ENCODE measurements at places on chromosomes 5 and 9.

DNA sequence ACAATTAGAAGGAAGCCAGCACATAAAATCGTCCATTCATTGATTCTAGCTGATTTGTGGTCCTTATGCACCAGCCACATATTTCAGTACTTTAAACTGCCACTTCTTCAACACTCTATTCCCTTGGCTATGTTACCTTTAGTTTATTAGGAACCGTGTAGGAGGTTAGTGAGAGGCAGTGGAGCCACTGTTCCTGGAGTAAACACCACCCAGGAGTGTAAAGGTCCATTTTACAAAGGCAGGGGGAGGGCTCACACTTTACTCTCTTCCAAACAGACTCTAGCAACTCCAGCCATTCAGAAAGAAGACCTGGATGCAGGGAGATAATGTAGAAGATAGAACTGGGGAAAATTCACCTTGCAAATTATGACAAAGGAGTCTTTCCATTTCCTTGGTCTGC, 170.2 kb upstream of the RPS23 start:
- no peaks in the 10 kb centered on the region for H3K27me3 ChIP-seq
- no peak overlapping the region for H3K4me3 ChIP-seq
- H3K4me1 ChIP-seq, result no peaks in the 10 kb centered on the region
- no peaks in the 10 kb centered on the region for H3K36me3 ChIP-seq
- H3K27ac ChIP-seq, result no peak overlapping the region
- no peak for DNase-seq

- peak; percentile 85 for DNase-seq
- H3K36me3 ChIP-seq, result no peaks in the 10 kb centered on the region
- H3K4me1 ChIP-seq, result peaks cover 47% of the 10 kb centered on the region
- H3K4me3 ChIP-seq, result peak overlapping the region; percentile 30
These were observed 35.8 kb upstream of the LCP2 start for GRCh38 chr5:170333161-170333910.

- no peak for DNase-seq
- no peaks in the 10 kb centered on the region for H3K27me3 ChIP-seq
- H3K4me1 ChIP-seq, result no peaks in the 10 kb centered on the region
- no peaks in the 10 kb centered on the region for H3K36me3 ChIP-seq
- H3K27ac ChIP-seq, result no peak overlapping the region
- H3K4me3 ChIP-seq, result no peak overlapping the region
These were observed 4.6 kb upstream of the UGCG start for GRCh38 chr9:111891910-111892499.

- H3K27me3 ChIP-seq, result no peaks in the 10 kb centered on the region
- no peak overlapping the region for H3K4me3 ChIP-seq
- no peak for DNase-seq
- no peaks in the 10 kb centered on the region for H3K4me1 ChIP-seq
- no peak overlapping the region for H3K27ac ChIP-seq
- H3K36me3 ChIP-seq, result 0 out of 2 replicates have a peak, but pooled peaks cover 3% of the 10 kb centered on the region
These were observed 8.8 kb upstream of the CLTB start for GRCh38 chr5:176425138-176425537.

DNA sequence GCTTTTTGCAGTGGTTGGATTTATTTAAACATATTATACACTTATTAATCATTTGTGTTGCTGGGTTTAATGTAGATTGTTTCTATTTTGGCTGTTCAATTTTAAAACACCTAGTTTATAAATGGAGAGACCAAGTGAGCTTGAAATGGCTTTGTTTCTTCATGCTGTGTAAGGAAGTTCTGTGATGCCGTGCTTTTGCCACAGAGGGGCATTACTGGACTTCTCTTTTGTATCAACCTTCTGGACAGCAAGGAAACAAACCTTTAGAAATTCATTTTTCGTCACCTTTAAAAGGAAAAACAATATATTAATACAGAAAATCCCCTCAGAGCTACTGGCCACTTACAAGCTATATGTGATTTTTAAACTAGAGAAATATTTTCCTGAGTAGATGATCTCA, 81.9 kb downstream of the DMRTA1 start:
- H3K27ac ChIP-seq, result no peak overlapping the region
- no peaks in the 10 kb centered on the region for H3K4me1 ChIP-seq
- no peak overlapping the region for H3K4me3 ChIP-seq

- DNase-seq, result no peak
- peaks cover 5% of the 10 kb centered on the region for H3K36me3 ChIP-seq
- H3K4me3 ChIP-seq, result no peak overlapping the region
- H3K27ac ChIP-seq, result peak overlapping the region; percentile 14
These were observed 113.7 kb downstream of the TRIO start for GRCh38 chr5:14256756-14257393.

GRCh38 chr9:91945277-91946085, 4.5 kb downstream of the ROR2 start:
- peaks cover 34% of the 10 kb centered on the region for H3K4me1 ChIP-seq
- H3K27ac ChIP-seq, result no peak overlapping the region
- H3K4me3 ChIP-seq, result 0 out of 2 replicates have a peak overlapping the region, but pooled peaks have one; percentile 5
- no peaks in the 10 kb centered on the region for H3K36me3 ChIP-seq
- DNase-seq, result peak; percentile 70

- H3K27ac ChIP-seq, result no peak overlapping the region
- peaks cover 10% of the 10 kb centered on the region for H3K4me1 ChIP-seq
- H3K4me3 ChIP-seq, result peak overlapping the region; percentile 32
- no peaks in the 10 kb centered on the region for H3K27me3 ChIP-seq
- DNase-seq, result peak; percentile 90
- no peaks in the 10 kb centered on the region for H3K36me3 ChIP-seq
These were observed 12.5 kb upstream of the ZSWIM6 start for GRCh38 chr5:61319388-61320146.

GRCh38 chr5:94745786-94746730, 127.6 kb downstream of the SLF1 start:
- H3K27me3 ChIP-seq, result no peaks in the 10 kb centered on the region
- H3K4me1 ChIP-seq, result no peaks in the 10 kb centered on the region
- DNase-seq, result no peak
- H3K27ac ChIP-seq, result no peak overlapping the region
- H3K4me3 ChIP-seq, result no peak overlapping the region
- no peaks in the 10 kb centered on the region for H3K36me3 ChIP-seq

DNA sequence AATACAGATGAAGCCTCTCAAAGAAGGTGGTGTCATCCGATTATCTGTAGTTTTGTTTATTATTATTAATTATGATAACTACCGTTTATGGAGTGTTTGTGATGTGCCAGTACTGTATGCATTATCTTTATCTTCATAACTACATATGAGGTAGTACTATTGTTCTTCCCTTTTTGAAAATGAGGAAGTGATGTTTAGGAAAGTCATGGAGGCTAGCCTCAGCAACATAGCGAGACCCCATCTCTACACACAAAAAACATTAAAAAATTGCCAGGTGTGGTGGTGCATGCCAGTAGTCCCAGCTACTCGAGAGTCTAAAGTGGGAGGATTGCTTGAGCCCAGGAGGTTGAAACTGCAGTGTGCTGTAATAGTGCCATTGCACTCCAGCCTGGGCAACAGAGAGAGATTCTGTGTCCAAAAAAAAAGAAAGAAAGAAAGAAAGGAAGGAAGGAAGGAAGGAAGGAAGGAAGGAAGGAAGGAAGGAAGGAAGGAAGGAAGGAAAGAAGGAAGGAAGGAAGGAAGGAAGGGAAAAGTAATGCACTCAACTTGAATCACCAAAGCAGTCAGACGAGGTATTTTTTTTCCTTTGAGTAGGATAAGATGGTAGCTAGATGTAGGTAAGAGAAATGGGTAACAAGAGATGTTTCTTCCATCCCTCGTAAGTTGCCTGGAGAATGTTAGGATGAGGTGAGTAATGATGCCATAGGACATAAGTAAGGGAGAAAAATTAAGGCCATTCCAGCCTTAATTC, 47.8 kb downstream of the PAM start:
- no peaks in the 10 kb centered on the region for H3K36me3 ChIP-seq
- no peaks in the 10 kb centered on the region for H3K27me3 ChIP-seq
- H3K27ac ChIP-seq, result no peak overlapping the region
- DNase-seq, result no peak
- H3K4me1 ChIP-seq, result peaks cover 63% of the 10 kb centered on the region

DNA sequence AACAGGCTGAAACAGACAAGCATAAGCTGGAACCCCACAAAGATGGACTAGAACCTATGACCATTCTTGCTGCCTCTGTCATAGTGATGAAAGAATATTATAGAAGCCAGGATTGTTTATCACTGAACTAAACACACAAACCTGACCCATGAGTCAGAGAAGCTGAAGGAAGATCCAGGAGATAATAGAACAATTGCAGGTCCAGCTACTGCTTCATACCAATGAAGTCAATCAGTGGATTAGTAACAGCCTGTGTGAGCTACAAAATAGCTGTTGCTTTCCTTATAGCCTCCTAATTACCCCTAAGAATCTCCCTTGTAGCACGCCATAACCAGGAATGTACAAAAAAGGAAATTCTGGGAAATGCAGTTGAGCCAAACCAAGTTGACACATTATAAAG, 459.9 kb upstream of the ZNF462 start:
- no peaks in the 10 kb centered on the region for H3K27me3 ChIP-seq
- no peaks in the 10 kb centered on the region for H3K36me3 ChIP-seq
- no peak overlapping the region for H3K4me3 ChIP-seq
- peaks cover 7% of the 10 kb centered on the region for H3K4me1 ChIP-seq
- no peak overlapping the region for H3K27ac ChIP-seq
- DNase-seq, result no peak

GRCh38 chr9:127841087-127841835, 13.2 kb downstream of the ENG start:
- no peaks in the 10 kb centered on the region for H3K27me3 ChIP-seq
- no peak overlapping the region for H3K4me3 ChIP-seq
- no peaks in the 10 kb centered on the region for H3K36me3 ChIP-seq
- DNase-seq, result no peak
- no peaks in the 10 kb centered on the region for H3K4me1 ChIP-seq

DNA sequence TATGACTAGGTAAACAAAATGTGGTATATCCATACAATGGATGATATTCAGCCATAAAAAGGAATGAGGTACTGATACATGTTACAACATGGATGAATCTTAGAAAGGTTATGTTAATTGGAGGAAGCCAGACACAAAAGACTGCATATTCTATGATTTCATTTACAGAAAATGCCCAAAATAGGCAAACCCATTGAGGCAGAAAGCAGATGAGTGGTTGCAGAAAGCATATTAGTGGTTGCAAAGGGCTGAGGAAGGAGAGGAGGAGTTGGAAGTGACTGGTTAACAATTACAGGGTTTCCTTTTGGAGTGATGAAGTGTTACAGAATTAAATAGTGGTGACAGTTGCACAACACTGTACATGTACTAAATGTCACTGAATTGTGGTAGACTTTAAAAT, 17.7 kb downstream of the PLGRKT start:
- H3K27ac ChIP-seq, result no peak overlapping the region
- H3K4me1 ChIP-seq, result peaks cover 8% of the 10 kb centered on the region
- no peak overlapping the region for H3K4me3 ChIP-seq
- no peaks in the 10 kb centered on the region for H3K27me3 ChIP-seq
- H3K36me3 ChIP-seq, result no peaks in the 10 kb centered on the region

GRCh38 chr5:68074633-68075032, 140.9 kb upstream of the PIK3R1 start:
- H3K4me1 ChIP-seq, result no peaks in the 10 kb centered on the region
- H3K4me3 ChIP-seq, result no peak overlapping the region
- no peaks in the 10 kb centered on the region for H3K36me3 ChIP-seq
- DNase-seq, result no peak
- no peaks in the 10 kb centered on the region for H3K27me3 ChIP-seq

DNA sequence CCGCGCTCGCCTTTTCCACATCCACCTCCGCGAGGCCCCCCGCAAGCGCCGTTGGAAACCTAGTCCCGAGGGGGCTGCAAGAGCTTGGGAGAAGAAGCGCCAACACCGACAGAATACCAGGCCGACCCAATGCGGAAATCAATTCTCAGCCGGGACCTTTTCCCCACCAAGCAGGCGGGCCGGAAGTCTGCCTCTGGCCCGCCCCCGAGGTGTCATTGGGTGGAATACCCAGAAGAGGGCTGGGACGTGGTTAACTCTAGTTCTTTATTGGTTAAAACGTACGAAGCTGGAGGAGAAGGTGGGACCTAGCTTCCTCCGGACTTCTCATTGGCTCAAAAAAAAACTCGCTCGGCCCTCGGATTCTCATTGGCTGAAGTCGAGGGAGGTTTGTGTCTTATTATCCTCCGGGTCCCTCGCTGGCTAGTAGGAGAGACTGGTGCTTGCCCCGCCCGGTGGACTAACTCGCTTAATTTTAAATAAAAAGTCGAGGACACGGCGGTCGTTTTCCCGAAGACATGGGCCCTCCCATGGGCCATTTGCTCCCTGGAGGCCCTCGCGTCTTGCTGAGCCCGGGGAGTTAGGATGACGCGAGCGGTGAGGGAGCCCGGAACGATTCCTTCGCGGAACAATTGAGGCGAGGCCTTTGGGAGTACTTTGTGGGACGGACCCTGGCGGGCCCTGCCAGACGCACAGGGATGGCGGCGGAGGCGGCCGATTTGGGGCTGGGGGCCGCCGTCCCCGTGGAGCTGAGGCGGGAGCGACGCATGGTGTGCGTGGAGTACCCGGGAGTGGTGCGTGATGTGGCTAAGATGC, at the start of gene GTF3C5:
Gene GTF3C5, plus strand, starts transcription at position 681 of the 813 bp plus-strand sequence. Its CDS starts 15 bp downstream, at position 696.
- H3K27ac ChIP-seq, result peak within 1 kb of the TSS; percentile 75
- peaks cover 9% of the 10 kb centered on the region for H3K4me1 ChIP-seq
- H3K36me3 ChIP-seq, result no peaks in the 10 kb centered on the region

DNA sequence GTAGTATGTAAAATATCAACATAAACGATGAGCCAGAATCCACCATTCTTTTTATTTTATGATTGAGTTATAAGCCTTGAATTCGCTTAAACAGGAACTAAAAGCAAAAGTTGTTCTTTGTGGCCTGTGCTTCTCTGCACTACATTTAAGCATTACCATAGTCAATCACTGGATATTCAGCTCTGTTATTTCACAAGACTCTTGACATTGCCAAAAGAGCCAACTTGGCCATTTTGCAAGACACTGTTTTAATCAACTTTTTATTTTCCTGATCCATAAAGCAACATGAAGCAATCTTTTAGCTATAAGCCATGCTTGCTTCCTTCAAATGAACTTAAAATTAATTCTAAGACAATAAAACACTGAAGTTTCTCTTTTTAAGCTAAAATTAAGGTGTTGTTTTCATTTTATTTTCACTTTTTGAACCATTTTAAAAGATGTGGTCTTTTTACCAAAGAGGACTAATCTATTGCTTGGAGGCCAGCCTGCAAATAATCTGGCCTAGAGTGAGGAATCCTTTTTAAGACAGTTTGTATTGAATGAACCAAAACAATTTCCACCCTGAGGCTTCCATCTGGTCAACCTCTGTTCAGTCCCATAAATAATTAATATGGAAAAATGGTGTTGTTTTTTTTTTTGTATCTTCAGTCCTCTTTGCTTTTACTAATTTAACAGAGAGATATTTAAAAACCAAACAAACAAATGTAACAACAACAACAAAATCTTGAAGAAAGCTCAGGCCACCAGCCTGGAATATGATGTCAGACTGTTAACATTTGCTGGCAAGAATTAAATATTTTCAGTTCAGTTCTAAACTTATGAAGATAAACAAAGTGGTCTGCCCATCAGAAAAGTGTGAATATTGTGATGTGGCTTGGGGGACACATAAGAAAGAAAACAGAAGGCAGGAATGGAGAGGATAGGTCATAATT, 274.4 kb downstream of the MARCHF11 start:
- no peak overlapping the region for H3K27ac ChIP-seq
- H3K4me1 ChIP-seq, result no peaks in the 10 kb centered on the region
- H3K27me3 ChIP-seq, result no peaks in the 10 kb centered on the region
- no peaks in the 10 kb centered on the region for H3K36me3 ChIP-seq
